Right kidney (tissue), 9 donors: ENCODE measurements at places on chromosomes 3 and 15.

GRCh38 chr15:42102646-42103235 lies 8.4 kb upstream of the PLA2G4D start:
- no peak for DNase-seq

DNA sequence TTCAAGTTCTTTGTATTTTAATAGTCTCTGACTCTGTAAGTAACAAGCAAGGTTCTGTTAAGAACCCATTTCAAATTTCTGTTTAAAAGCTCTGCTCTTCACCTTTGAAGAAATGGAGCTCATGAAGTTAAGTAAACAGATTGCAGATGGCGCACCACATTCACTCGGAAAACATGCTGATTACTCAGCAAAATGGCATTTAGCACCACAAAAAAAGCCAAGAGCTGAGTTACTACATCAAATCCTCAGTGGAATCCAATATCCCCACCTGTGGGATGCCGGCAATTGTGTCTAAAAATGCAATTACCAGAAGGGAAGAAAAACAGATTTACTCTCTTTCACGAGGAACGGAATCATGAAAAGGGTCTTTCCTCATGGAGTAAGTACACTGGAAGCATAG lies 758.0 kb downstream of the NTRK3 start:
- no peak for DNase-seq

GRCh38 chr15:96553931-96554330 lies 223.4 kb downstream of the NR2F2 start:
- no peak for DNase-seq

DNA sequence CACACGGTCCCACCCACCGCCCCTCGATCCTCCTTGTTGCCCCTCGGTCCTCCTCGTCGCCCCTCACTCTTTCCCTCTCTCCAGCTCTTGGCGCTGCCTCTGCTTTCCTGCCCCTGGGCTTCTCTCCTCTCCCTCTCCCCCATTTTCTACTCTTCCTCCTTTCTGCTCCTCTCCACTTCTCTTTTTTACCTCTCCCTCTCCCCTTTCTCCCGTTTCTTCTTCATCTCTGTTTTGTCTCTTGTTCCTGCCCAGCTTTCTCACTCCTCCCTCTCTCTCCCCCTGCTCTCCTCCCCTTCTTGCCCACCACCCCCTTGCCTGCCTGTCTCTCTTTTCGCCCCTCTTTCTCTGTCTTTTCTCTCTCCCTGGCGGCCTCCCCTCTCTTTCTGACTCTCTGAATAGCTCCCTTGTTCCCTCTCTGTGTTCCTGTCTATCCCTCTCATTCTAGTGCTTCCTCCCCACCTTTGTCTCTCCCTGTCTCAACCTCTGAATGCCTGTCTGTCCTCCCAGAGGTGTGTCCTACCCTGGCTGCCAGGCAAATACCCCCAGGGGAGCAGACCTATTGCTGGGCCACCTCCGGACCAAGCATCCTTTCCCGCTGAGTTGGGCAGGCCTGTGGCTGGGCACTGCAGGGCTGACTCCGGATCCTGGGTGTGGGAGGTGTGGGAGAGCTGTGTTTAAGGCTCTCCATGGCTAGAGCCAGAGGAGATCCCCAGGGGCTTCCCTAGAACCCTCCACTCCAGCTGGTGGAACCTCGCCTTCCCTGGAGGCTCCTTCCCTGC lies 41.0 kb downstream of the EPHB3 start:
- DNase-seq, result peak; percentile 68

DNA sequence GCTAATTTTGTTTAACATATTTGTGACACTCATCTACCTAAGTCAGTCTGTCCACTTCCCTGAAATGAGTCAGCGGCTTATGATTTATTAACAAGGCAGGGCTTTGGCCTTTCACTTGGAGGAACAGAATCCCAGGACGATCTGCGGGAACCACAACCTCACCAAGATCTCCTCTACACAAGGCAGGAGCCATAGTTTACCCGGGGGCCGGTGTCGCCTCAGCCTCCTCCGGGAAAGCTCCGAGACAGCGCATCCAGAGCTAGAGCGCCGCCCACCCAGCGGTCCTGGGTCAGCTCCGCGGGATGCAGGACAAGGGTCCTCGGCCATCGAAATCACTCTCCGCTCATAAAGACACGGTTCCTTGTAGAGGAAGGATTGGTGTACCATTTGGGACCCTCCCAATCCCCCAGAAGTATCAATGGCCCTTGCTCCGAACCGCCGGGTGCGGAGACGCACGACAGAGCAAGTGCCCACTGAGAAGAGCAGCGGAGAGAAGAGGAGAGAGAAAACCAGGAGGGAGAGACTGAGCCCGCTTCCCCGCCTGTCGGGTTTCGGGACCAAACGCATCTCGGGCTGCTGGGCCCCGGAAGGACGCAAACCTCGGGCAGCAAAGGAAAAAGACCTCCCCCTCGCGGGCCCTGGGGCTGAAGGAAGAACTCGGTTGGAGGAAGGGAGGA lies 13.1 kb upstream of the ALCAM start:
- peak; percentile 69 for DNase-seq

DNA sequence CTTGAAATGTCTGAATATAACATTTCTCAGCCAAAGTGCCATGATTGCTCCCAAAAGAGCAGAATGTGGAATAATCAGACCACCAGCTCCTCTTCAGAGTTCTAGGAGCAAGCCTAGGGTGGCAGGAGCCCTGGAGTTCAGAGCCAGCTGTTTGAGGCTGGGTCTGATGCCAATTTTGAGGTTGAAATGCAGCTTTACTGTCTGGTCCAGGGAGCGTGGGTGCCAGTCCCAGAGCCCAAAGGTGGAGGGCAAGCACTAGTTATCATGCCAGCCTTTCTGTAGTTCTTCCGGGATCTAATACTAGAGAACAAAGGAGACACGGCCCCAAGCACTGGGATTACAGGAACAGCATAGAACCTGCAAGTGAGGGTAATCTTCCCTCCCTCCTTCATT lies 69.3 kb downstream of the TNFAIP8L3 start:
- DNase-seq, result no peak

DNA sequence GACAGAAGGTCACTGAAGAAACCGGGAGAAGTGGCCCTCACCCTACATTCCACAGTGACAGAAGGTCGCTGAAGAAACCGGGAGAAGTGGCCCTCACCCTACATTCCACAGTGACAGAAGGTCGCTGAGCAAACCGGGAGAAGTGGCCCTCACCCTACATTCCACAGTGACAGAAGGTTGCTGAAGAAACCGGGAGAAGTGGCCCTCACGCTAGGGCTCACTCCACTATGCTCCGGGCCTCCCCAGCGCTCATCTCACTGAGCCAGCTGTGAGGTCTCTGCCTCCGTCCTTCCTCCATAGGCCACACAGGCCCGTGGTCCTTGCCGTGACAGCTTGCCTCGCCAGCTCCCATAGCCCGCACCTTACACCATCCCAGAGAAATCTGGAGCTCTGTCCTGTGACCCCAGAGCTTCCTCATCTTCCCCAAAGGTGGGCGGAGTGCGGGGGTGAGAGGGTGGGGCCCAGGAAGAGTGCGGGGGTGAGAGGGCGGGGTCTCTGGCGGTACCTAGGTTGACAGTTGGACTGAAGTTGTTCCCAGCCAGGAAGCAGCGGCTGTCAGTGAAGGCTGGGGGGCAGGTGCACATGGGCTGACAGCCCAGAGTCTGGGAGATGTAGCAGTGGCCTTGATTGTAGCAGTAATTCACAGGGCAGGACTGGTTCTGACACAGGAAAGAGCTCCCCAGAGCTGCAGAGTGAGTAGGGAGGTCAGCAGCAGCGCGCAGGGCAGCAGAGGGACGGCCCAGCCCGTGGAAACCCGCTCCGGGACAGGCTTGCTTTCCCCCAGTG lies 32.0 kb downstream of the MUC20 start:
- no peak for DNase-seq

DNA sequence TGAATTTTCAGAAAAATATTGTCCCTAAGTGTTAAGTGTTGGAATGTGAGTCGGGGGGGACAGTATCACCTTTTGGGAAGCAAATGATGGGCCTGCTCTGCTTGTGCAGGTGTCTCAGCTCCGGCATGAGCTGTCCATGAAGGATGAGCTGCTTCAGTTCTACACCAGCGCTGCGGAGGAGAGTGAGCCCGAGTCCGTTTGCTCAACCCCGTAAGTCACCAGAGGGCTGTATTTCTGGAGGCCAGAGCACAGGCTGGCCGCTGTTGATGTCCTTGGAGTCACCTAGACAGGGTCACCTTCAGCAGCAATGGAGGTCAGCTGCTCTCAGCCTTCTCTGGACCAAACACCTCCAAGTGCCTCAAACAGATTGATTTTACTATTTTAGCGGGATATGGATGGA lies 78.0 kb downstream of the CCK start:
- no peak for DNase-seq

DNA sequence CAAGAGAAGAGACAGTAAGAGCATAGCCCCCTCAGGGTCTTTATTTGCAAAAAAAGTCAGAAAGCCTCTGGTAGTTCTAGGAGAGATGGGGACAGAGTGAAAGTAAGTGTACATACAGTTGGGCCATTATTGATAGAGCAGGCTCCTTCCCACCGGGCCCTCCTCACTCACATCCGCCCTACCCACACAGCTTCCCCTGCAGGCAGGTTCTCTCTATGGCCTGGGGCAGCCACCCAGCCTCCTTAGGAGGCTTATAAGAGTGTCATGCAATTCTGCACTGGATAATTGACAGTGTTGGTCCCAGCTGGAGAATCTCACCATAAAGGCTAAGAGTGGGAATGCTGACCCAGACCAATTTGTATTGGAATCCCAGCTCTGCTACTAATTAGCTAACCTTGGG lies 49.5 kb downstream of the SLC30A4 start:
- no peak for DNase-seq

- DNase-seq, result no peak
Observed at GRCh38 chr3:11465744-11466616, 177.7 kb downstream of the VGLL4 start.

DNA sequence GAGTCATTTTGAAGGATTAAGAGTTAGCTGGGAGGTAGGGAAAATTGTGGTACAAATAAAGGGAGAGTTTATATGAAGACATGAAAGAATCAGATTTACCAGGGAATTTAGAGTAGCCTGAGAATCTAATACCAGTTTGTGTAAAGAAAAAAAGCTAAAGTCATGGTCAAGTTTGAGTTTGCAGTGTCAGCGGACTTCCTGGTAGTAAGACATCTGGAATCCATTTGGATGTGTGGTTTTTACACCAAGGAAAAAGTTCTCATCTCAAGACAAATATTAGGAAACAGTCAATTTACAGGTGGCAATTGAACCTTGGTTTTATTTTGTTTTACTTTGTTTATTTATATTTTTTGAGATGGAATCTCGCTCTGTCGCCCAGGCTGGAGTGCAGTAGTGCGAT lies 1.5 kb upstream of the P2RY12 start:
- DNase-seq, result no peak

GRCh38 chr3:156388497-156389448 lies 166.1 kb downstream of the SSR3 start:
- DNase-seq, result no peak

DNA sequence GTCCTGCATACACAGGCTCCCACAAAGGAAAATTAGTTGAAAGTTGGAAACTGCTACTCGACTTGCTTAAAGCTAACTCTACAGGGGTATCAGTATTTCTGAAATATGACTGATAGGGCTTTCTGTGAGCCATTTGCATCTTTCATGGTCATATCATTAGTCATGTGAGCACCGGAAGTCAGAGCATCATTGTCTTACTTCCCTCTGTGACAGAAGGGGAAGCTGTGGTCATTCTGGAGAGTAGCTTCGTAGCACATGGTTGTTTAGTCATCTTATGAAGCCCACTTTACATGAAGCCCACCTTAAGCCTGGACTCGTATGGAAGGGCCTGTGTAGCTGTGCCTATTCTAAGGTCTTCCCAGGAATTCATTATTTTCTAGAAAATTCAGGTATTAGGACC lies 69.0 kb downstream of the COL6A5 start:
- no peak for DNase-seq

- DNase-seq, result no peak
Observed at GRCh38 chr15:83709811-83710210, 55.9 kb downstream of the ADAMTSL3 start.

GRCh38 chr15:83449250-83449671 lies 2.1 kb downstream of the SH3GL3 start:
- no peak for DNase-seq

DNA sequence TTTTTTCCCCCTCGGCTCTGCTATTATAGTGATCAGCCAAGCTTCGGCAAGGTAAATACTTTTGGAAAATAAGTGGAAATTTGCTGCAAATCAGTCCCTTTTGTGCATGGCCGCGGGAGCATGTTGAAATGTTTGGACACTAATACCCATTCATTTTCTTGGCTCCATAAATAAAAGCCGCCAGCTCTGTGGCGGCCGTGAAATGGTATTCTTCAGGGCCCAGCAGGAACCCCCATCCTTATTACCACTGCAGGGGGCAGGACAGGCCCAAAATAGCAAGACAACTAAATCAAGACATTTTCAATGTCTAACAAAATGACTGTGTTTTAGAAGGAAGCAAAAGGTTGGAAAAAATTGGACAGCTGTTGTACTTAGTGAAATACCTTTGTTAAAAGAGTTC lies 362.3 kb downstream of the NR2F2 start:
- no peak for DNase-seq

DNA sequence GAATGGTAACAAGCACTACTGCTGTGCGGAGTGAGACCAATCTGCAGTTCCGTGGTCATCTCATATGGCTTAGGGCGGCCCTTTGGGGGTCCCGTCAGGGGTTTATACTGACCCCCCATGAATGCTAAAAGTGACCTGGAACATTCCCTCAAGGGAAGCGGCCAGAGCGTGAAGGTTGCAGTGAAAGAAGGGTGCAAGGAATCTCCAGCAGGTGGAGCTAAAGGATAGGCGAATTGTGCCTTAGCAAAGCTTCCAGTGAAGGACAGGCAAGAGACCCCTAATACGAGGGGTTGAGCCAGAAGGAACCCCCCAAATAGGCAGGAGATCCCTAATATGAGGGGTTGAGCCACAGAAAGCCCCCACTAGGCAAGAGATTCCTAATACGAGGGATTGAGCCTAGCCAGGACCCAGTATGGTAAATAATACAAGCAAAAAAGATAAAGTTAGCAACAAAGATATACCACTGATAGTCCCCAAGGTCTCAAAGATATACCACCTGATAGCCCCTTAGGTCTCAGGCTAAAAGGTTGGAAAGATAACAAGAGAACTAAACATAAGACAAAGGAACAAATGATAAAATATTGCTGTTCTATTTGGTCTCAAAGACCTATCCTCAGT lies 32.8 kb downstream of the ZNF589 start:
- DNase-seq, result peak; percentile 50

GRCh38 chr3:102727340-102727739 lies 292.5 kb downstream of the ZPLD1 start:
- DNase-seq, result no peak

- DNase-seq, result no peak
Observed at GRCh38 chr3:88742106-88742505, 365.3 kb upstream of the EPHA3 start.
